Urothelium cell line (cell line): ENCODE measurements at places on chromosomes 2 and 18.

DNA sequence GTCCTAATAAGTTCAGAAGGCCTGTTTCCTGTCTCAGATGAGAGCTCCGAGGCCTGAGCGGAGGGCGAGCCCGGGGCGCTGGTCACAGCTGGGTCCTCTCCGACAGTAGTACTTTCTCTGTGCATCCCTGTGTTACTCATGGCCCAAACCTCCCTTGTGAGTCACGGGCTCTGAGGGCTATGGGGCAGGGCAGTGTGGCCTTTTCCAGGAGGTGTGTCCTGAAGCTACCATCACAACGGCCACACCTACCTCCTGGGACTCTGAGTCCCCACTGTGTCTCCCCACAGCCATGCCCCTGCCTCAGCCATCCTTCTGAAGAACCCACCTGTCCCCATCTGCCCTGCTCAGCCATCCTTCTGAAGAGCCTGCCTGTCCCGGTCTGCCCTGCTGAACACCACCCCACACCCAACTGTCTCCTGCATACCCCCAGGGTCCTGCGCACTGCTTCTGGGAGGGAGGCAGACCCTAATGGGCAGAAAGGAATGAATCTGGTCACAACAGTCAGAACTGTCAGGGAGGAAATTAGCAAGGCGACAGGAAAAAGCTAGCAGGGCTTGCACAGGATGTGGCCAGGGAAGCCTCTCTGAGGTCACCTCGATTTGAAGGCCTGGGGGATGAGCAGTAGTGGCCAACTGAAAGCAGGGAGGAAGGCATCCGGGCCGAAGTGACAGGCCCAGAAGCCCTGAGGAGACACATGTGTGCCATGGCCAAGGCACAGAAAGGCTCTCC lies 145.4 kb upstream of the RIOK3 start:
- peak; percentile 62 for DNase-seq

DNA sequence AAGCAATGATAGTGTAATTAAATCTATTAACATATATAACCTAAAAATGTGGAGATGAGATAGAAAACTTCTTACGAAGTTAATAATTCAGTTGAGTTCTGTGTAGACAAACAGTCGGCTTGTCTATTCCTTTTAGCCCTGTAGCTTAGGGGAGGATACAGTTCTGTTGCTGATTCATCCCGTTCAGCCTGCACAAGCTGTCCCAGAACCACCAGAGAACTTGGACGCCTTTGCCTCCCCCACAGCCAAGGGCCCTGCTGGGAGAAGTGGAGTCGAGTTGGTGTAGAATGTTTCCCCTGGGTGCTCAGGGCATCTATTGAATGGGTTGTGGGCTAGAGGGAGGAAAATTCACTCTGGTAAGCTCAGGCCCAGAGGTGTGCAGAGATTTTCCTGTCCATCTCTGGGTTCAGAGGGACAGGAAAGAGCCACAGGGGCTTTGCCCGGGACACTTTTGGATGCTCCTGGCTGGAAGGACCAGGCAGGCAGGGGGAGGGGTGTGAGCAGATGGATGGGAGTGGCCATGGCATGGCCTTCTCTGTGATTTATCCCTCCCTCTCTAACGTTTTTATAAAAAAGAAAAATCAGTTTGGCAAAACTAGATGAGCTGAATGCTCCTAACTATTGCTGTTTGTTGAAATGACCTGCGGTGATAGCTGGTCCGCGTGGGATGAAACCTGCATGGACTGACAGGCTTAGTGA lies 42.8 kb upstream of the GALR1 start:
- peak; percentile 77 for DNase-seq

DNA sequence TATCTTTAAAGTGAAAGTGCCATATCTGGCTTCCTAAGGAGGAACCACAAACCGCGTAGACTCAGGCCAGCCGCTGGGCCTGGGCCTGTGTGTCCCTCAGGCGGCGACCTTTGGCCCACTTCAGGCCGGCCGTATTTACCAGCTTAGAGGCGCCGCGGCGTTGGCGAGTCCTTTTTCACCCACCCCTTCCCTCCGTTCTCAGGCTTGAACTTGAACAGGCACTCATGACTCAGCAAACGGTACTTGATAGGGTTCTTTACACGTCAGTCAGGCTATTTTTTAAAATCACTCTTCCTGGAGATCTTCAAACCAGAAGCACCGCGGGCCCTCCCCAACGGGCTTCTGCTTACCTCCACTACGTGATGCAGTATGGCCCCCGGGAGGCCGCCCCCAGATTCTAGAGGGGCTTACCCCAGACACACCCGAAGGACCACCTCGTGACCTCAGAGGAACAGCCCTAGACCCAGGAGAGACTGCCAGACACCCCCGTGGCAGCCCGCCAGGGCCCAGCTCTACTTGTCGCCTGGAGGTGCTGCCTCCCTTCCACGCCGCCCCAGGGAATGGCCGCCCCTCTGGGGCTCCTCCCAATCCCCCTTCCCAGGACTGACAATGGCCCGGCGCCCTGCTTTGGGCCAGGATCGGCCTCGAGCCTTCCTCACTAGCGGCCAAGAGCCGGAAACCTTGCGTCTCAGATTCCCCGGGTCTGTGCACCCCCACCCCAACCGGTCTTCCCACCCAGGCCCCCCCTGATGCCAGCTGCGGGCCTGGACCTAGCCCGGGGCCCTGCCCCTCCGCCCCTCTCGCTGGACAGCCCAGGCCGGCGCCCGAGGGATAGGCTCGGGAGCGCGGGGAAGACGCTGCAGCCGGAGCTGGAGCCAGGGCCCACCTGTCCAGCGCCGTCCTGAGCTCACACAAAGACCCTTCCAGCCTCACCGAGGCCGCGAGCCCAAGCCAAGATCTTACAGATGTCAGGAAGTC lies 33.8 kb upstream of the IMPA2 start:
- DNase-seq: peak; percentile 90

- DNase-seq: no peak
Observed at GRCh38 chr2:26412091-26412673, 10.5 kb downstream of the DRC1 start.

DNA sequence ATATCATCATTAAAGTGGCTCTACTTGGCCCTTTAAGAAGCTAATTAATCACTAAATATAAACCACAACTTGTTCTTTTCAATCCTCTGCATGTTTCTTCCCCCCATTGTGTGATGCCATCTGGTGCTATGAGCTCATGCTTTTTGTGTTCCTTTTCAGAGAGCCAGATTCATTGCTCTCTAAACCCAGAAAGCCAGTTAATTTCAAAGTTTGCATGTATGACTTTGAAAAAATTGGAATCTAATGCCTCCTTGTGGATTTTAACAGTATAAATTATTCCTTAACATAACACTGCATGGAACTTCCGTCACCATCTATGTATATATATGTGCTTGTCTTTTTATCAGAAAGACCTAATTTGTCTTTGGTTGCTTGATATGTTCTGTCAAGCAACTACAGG lies 31.1 kb downstream of the TMEM178A start:
- DNase-seq: peak; percentile 30

- DNase-seq: no peak
Observed at GRCh38 chr2:105384216-105384615, 14.6 kb downstream of the FHL2 start.

- DNase-seq: no peak
Observed at GRCh38 chr2:42492691-42493467, 903 bp downstream of the KCNG3 start.

DNA sequence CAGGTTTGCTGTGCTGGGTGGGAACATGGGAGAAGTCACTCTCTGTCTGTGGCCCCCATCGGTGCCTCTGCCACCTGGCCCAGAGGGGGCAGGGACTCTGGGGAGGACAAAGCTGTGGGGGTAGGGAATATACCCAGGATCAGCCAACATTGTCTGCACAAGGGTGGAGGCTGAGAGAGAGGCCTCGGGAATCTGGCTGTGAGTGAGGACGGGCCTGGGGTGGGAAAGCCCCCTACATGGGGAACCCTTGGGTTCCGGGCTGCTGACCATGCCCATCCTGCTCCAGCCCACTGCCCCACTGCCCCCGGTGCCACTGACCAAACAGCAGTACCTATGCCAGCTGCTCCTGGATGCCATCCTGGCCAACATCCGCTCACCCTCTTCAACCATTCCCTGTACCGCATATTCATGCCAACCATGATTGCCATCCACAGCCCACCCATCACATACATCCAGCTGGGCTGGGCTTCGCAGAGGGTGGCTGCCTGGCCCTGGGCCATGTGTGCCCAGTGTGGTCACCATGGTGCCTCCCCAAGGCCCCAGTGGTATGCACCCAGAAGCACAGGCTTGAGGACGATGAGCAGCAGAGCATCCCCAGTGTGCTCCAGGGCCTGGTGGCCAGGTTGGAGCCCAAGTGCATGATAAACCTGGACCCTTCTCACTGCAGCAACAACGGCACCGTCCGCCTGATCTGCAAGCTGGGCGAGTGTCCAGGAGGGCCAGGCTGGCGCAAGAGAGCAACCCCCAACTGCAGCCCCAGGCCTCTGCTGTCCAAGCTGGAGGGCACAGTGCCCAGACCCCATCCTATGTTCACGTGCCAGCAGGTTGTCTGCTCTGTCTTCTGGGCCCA lies 6.9 kb upstream of the POTEF start:
- no peak for DNase-seq

GRCh38 chr2:181741756-181742155 lies 61.4 kb upstream of the NEUROD1 start:
- no peak for DNase-seq

DNA sequence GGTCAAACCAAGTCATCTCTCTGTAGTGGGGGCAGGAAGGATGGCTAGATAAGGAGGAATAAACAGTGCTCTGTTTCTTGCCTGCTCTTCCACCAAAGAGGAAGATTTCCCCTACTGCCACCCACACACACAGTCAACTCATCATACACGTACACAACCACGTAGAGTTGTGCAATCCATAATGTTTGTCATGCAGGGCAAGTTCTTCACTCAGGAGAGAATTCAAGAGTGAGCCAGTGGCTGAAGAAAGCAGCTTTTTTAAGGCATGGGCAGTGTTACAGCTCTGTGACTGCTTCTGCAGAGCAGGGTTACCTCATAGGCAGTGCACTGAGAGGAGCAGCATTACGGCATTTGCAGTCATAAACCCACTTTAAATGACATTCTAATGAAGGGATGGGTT lies 283.0 kb downstream of the RND3 start:
- DNase-seq: peak; percentile 6

- DNase-seq: no peak
Observed at GRCh38 chr2:240788482-240788881, 31.5 kb downstream of the KIF1A start.

GRCh38 chr2:224222291-224222690 lies 179.6 kb downstream of the FAM124B start:
- no peak for DNase-seq

GRCh38 chr2:45930396-45930792 lies 278.9 kb downstream of the PRKCE start:
- DNase-seq: peak; percentile 69

DNA sequence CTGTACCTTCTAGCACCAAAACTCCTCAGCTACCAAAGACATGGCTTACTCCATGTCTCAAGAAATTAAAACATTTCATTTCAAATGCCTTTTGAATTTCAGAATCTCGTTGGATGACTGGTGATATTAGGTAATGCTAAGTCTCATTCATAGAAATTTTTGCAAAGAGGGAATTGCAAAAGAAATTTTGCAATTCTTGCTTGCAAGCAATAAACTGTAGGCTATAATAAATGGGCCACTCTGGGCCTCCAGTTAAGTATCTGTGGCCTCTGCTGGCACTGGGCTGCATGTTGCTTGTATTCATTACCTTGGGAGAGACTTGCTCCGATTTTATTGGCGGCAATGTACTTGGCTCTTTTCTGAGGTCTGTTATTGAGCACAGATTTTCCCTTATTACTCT lies 2.8 kb upstream of the LCLAT1 start:
- DNase-seq: no peak

- no peak for DNase-seq
Observed at GRCh38 chr2:160418853-160419252, 74.8 kb downstream of the RBMS1 start.

DNA sequence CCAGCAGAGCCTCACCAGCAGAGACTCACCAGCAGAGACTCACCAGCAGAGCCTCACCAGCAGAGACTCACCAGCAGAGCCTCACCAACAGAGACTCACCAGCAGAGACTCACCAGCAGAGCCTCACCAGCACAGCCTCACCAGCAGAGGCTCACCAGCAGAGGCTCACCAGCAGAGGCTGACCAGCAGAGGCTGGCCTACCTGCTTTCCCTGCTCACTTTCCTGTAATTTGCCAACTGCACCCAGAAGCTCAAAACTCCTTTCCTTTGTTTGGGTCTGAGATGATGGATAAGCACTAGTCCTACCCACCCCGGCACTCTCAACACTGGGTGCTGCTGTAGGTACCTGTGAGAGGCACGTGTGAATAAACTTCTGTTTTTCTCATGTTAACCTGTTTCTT lies 36.4 kb upstream of the PXDN start:
- no peak for DNase-seq

GRCh38 chr2:24691806-24692205 lies 101.4 kb downstream of the PTRHD1 start:
- no peak for DNase-seq

DNA sequence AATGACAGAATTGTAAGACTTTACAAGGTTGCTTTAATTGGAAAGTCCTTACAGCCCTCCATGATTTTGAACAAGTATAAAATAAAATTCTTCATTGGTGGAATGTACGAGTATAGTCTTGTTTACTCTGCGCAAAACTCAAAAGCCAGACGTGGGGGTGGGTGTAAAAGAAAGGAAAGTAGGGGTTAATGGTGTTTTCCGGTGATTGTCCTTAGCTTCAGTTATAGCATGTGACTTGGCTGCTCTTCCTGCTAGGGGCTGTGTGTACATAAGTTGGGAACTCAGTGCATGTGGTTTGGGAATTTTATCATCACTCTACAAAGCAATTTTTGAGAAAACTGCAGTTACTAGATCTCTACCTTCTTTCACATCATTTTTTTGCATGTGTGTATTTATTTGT lies 82.4 kb upstream of the CAVIN2 start:
- DNase-seq: no peak

GRCh38 chr2:85997017-85997970 lies 108.4 kb downstream of the POLR1A start:
- DNase-seq: no peak

DNA sequence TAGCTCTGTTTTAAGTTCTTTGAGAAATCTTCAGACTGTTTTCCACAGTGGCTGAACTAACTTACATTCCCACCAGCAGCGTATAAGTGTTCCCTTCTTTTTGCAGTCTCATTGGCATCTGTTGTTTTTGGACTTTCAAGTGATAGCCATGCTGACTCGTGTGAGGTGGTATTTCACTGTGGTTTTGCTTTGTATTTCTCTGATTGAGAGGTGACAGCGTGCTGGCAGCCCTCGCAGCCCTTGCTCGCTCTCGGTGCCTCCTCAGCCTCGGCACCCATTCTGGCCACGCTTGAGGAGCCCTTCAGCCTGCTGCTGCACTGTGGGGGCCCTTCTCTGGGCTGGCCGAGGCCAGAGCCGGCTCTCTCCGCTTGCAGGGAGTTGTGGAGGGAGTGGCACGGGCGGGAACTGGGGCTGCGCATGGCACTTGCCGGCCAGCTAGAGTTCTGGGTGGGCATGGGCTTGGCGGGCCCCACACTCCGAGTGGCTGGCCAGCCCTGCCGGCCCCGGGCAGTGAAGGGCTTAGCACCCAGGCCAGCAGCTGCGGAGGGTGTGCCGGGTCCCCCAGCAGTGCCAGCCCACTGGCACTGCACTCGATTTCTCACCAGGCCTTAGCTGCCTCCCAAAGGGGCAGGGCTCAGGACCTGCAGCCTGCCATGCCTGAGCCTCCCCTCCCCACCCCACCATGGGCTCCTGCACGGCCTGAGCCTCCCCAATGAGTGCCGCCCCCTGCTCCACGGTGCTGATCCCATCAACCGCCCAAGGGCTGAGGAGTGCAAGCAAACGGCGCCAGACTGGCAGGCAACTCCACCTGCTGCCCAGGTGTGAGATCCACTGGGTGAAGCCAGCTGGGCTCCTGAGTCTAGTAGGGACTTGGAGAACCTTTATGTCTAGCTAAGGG lies 151.8 kb downstream of the IRS1 start:
- no peak for DNase-seq

GRCh38 chr18:13451213-13451540 lies 232.6 kb downstream of the LDLRAD4 start:
- no peak for DNase-seq

GRCh38 chr2:200863782-200864175 lies 679 bp downstream of the CLK1 start:
- no peak for DNase-seq
